ENCODE measurements at places on chromosomes 12 and 14.
A peak's percentile ranks its signal among the peaks of the same experiment; 100 is the strongest.

GRCh38 chr12:28537474-28537873 is 347.2 kb downstream of the CCDC91 start:
- no peak for DNase-seq

DNA sequence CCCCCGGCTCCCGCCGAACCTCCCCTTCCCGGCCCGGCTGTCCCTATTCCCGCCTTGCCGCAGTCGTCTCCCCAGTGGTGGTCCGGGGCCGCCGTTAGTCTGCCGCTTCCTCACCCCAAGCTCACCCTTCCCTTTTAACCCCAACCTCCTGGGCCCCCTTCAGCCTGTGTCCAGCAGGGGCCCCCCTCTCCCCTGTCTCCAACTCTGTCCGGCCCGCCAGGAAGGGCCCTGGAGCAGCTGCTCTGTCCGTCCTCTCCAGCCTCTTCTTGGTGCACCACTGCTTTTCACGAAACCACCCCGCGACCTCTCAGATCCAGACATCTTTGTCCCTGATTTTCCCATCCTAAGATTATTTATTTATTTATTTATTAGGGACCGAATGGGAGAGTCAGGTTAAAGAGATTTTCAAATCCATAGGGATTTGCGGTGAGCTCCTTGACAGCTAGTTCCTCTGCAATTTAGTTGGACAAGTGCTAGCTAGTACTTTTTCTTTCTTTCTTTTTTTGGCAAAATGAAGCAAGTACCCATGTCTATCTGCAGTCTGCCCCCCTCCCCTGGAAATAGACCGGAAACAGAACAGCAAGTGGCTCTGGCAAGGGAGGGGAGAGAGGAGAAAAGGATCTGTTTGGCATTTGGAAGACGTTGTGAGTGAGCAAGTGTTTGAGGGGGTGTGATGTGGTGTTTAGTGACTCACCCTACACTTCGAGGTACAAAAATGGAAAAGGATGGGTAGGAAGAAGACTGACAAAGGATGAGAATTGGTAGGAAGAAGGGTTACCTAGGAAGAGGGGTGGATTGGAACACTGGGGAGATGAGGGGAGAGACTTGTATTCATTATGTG is 632 bp downstream of the UBR7 start:
- no peak for DNase-seq

DNA sequence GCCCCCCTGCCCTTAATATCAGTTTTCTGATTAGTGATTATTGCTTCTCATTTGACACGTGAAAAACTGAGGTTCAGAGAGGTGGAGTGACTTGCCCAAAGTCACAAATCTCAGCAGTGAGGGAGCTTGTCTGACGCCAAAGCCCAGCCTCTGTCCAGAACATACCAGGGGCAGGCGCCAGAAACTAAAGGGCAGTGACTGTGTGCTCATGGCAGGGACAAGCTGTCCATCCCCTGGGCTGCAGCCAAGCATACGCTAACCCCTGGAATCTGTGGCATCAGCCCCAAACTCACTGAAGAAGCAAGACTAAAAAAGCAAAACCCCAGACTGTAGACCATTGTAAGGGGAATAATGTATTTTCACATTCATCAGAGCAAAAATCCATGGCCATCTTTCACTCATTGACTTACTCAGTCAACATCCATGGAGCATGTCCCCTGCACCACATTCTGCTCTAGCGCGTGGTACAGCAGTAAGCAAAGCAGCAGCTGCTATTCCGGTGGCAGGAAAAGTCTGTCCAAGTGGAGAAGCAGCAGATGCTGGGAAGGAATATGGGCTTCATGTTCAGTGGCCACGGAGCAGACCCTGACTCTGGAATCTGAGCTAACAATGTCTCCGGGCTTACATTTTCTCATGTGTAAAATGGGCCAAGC is 1.5 kb upstream of the SERPINA4 start:
- no peak for DNase-seq

DNA sequence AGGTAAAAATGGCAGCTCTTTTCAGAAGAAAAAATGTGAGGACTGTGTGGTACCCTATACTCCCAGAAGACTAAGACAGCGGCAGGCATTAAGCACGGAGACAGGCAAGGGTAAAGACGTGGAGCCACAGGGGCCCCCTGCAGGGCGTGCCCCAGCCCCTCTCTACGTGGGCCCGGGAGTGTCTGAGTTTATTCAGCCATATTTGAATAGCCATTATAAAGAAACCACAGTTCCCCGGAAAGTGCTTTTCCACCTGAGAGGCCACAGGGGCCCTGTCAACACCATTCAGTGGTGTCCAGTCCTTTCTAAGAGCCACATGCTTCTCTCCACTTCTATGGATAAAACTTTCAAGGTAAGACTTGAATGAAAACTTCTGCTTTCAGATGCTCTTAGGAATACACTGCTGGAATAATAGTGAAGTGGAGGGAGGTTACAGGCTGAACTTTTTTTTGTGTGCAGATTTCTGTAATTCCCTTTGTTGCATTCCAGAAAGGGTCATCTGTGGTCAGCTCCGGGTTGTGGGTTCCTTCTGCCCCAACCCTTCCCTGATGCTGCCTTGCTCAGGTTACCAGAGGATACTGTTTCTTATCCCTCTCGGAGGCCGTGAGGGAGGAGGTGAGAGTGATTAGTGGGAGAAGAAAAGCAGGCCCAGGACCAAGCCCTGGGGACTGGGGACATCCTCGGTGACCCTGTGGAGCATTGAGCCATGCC is 58.4 kb downstream of the SLC25A47 start:
- DNase-seq: no peak

GRCh38 chr12:52182384-52182783 is 9.4 kb downstream of the KRT80 start:
- no peak for DNase-seq

- DNase-seq: no peak
These were observed 1934.2 kb upstream of the SEL1L start for GRCh38 chr14:83467811-83468210.

DNA sequence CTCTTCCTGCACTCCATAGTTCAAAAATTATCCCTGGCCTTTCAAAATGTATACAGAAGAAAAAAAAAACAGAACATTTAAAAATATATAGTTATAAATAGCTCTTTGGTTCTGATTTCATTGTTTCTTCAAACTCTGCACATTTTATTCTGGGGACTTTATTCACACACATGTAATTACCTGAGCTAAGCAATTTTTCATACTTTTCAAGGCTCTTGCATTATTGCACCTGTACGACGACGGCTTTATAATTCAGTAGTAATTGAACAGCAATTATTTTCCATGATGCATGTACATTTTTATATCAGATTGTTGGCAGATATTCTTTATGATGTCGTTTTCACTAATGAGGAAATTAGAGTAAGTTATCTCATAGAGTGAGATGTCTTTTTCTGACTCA is 13.5 kb upstream of the SLC15A5 start:
- no peak for DNase-seq

DNA sequence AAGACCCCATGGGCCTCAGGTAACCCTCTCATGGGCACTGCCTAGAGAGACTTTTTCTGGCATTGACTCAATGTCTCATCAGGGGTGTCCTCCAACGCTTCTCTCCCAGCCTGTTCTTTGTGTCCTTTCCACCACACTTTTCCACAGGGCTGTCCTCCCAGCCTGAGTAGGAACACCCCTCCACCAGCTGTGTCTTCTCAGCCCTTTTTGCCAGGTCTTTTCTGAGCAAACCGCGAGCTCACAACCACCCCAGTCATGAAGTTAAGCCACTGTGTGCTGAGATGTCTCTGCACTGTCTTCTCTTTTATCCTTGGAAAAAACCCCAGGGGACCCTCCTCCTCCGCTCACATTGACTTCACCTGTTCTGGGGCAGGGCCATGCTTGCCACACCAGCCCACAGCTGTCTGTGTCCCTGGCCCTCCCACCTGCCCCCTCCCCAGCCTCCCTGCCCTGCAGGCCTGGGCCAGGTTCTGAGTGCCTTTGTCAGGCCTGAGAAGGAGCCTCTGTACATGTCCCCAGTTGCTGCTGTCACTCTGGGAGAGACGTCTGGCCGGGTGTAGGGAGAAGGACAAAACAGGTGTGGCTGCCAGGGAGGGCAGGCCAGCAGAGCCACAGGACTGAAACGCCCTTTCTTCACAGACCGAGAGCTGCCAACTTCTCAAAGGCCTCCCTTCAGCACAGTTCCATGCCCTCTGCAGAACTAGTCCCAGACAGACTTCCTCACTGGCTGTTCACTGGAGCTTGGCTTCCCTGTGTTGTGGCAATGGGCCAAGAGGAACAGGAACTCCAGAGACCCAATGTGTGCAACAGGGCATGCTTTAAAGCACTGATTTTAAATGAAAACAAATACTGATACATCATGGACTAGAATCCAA is 50.5 kb upstream of the PNMA1 start:
- DNase-seq: peak; percentile 45

GRCh38 chr14:100449225-100449987 is 126.3 kb downstream of the SLC25A47 start:
- DNase-seq: no peak

DNA sequence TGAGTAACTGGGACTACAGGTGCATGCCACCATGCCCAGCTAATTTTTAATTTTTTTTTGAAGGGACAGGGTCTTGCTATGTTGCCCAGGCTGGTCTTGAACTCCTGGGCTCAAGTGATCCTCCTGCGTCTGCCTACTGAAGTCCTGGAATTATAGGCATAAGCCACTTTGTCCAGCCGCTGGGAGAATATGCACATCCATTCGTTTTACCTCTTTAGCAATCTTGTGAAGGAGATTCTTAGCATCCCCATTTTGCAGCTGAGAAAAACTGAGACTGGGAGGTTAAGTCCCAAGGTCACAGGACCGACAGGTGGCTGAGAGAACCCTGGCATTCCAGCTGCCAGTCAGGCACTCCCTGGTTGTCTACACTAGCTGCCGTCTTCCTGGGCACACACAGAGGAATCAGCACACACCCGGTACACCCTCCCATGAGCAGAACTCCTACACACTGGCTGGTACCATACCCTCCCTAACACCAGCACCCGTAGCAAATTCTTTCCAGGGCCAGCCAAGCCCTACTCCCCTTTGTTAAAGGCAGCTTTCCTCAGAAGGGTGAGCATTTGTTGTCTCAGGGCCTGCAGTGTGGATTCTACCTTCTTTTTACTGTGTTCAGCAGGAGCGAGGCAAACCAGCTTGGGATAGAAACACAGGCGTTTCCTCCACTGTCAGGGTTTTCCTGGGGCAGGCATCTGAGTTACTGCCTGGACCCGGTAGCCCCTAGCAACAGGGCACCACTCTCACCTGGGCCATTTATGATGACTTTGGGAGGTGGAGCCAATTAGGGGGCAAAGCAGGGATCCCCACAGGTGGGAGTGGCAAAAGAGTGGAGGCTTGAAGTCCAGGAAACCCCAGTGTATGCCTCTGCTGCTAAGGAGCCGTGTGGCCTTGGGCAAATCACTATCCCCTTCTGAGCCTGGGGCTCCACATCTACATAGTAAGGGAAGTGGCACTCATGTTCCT is 70.2 kb downstream of the IRF2BPL start:
- no peak for DNase-seq

DNA sequence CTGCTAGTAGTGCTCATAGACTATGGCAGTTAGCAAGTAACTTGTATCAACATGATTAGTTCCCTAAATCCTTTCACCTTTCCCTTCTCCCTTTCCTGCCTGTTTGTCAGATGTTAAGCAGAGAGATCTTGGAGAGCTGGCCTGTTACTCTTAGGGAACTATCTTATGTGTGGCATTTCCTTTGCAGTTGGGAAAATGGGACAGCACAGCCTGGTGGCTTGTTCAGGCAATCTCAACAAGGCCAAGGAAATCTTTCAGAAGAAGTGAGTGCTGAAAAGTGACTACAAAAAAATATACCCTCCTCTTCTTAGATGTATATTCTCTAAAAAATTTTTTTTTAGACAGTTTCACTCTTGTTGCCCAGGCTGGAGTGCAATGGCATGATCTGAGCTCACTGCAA is 7.4 kb downstream of the PARP2 start:
- no peak for DNase-seq

DNA sequence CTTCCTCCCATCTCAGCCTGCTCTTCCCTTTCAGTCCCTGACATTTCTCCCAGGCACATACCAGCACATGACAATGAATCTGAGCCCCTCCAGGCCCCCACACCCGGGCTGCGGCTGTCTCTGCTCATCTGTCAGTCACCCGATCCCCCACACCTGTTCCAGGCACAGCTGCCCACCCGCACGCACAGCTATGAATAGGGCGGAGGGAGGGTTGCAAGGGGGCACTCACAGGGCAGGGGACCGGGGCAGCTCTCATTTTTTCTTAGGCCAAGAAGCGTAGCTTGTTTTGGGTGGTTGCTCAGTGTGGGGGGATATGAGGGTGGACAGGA is 43.7 kb upstream of the TSPAN9 start:
- DNase-seq: no peak

DNA sequence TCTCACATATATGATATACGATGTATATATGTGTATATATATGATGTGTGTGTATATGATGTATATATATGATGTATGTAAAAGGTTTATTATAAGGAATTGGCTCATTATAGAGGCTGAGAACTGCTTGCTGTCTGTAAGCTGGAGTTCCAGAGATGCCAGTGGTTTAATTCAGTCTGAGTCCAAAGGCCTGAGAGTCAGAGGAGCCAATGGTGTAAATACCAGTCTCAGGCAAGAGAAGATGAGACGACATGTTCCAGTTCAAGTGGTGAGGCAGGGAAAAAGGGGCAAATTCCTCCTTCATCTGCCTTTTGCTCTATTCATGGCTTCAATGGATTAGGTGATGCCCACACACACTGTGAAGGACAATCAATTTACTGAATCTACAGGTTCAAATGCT is 17.1 kb upstream of the STYK1 start:
- DNase-seq: no peak

GRCh38 chr12:110744151-110744571 is 1.5 kb upstream of the PPP1CC start:
- no peak for DNase-seq

DNA sequence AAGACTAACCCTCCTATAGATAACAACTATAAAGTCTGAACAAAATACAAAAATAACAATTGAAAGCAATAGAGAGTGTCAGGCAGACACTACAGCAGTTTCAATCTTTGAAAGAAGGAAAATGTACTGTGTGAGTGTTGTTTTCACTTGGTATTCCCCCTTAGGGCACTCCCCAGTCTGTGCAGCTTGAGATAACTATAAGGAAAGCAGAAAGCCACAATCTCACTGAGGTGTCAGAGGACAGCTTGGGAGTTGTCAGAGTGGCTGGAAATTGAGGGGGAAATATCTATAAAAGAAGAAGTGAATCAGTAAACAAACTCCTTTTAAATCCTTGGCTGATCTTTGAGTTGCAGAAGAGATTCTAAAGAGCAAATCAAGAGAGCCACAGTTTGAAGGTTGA is 364.8 kb downstream of the NELL2 start:
- DNase-seq: no peak

DNA sequence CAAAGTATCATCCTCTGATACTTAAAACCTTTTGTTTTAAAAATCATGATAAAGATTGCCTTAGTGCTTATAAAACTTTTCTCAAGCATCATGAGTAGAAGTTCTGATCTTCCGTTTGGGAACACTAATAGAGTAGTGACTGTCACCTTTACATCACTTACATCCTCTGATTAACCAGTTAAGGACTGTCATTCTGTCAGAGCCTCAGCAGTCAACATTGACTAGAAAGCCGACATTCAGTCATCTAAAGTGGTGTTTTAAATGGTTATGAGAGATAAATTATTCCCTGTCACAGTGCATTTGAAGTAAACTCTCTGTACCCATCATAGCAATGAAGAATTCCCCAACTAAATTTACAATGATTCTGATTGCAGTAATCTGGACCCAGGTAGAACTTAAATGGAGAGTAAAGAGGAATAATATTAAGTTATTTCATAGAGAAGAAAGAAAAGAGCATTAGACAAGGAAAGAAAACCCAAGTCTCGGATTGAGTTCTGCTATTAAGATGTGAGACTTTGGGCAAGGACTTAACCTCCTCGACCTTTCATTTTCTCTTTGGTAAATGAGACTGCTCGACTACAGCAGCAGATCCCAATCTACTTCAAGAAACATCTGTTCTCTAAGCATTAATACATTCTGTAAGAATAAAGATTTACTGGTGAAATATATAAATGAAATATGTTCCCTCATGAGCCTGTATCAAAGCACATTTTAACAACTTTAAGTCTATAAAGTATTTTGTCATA is 563.9 kb upstream of the LMO3 start:
- DNase-seq: no peak
